CD8-positive, alpha-beta memory T cell (primary cell): ENCODE measurements at places on chromosomes 2 and 18. TPM values are rescaled to one million over a fixed set of nuclear protein-coding genes. Genes with fewer than 3 reads are reported as not detected.

- no peak for DNase-seq
Observed at GRCh38 chr2:190338453-190338852, 4.9 kb upstream of the INPP1 start.

DNA sequence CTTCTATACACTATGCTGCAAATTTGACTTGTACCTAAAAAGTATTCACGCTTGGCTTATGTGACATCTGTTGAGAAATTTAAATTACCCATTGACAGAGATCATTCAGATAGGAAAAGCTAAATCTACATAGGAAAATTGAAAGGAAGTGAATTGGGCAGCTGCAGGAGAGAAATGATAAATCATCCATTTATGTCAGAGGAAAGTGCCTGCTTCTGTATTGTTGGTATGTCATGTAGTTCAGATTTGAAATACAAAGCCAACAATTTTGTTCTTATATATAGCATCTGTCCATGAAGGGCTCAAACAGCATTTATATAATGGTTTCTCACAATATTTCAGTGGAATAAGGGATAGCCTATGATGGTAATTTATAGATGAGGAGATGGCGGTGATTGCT lies 17.6 kb downstream of the LINC00305 start:
- DNase-seq = no peak

DNA sequence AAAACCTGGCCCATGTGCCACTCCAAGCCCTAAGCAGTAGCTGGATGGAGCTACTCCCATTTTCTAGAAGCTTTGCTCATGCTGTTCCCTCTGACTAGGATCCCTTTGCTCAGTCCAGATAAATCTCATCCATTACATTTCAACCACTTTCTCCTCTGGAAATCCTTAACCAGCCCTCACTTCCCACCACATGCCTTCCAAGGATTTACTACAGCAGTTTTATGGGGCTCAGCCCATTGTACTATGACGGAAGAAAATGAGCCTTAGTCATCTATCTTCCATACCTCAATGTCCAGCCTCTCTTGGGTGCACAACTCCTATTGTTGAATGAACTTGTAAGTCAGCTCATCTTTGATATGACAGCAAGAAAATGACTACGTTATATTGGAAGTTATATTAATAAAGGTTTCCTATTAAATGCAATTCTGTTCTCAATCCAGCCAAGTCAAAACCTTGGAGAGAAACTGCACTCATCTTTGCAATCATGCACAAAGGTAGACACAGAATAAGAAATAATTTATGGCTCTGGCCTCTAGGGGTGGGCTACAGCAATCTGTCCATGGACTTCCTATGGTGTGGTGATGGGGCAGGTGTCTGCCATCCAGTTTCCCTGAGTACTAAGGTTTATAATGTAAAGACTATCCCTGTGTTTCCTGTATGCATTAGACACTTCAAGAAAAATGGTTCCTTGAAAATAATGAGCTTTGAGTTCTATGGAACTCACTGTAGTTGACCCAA lies 3.4 kb downstream of the B4GALT6 start:
- no peak for DNase-seq

DNA sequence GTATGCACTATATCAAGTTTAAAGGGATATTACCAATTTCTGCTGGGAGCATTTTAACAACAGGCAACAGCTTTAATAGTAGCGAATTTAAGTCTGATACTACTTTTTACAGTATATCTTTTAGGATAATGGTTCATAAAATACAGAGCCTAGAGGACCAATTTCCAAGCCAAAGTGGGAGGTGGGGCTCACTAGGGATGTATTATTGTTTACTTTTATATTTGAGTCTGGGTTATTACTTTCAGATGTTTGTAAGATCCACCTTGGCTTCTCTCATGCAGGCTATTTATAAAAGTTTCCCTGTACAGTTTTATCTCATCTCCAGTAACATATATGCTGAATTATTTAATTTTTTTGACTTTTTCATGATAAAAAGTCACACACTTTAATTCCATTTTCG lies 242.0 kb downstream of the CMPK2 start:
- DNase-seq = no peak

DNA sequence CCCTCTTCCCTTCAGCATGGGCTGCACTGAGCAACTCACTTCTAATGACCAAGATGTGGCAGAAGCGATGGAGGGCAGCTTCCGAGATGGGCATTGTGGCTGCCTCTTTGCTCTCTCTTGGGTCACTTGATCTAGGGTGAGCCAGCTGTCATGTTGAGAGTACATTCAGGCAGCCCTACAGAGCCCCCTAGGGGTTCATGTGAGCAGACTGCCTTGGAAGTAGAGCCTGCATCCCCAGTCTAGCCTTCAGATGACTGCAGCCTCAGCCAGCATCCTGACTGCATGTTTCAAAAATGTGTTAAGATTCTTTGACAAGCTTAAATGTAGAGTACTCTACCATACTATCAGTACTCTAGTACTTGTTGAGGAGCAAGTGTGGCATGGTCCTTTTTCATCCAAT lies 143.9 kb downstream of the NCK2 start:
- no peak for DNase-seq

- no peak for DNase-seq
Observed at GRCh38 chr18:26662996-26663395, 114.6 kb upstream of the KCTD1 start.

- DNase-seq = no peak
Observed at GRCh38 chr2:213766062-213766461, 481.8 kb downstream of the SPAG16 start.

DNA sequence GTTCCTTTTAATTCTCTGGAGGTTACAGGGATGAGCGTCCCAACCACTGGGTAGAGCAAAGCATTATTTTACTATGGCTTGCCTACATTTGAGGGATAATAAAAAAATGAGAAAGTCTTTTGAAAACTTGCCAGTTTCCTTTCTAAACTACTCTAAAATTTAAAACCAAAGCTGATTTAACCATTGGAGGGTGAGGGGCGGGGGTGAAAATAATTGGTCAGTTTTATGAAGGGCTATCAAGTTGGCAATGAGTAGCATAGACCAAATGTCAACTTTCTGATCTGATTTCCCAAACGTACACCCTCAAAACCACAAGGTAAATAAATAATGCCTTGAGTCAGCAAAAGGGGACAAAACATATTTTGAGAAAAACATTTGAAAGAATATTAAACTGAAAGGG lies 85.7 kb upstream of the STK17B start:
- no peak for DNase-seq

- DNase-seq = no peak
Observed at GRCh38 chr2:21381421-21381820, 257.7 kb downstream of the TDRD15 start.

GRCh38 chr2:41943159-41943558 lies 104.7 kb upstream of the PKDCC start:
- no peak for DNase-seq

DNA sequence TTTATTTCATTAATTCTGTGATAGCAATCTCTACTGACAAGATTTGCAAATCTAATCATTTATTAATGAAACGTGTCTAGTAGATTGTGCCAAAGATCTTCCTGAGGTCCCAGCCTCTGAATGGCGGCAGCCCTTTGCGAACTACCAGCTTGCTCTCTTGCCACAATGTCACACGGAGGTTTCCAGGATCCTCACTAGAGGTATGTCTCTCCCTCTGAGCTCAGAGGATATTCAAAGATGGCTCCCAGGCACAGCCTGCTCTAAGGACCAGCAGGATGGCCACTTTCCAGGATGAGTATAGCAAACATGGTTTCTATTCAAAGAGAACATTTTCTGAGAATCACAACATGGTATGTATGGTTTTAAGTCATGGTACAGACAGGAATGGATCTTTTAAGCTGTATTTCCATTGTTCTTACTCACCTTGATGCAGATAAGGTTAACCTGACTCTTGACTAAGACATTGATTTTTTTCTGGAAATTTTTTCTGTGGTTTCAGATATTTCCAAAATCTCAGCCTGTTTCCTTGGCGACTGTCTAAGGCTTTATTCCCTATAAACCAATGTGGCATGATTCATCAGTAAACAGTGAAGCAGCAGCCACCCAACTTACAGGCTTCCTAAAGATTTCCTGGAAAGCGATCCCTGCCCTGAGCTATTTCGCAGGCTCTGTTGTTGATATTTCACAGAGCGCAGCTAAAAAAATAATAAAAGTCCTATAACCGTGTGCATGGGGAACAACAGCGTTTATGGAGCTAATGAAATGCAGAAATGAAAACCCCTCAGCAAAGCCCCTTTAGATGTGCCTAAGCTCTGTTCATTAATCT lies 54.1 kb upstream of the KLF7 start:
- no peak for DNase-seq

GRCh38 chr2:108971661-108972566 lies 17.1 kb downstream of the EDAR start:
- DNase-seq = no peak

GRCh38 chr2:230441227-230441897 lies 25.4 kb downstream of the SP100 start:
- DNase-seq = peak; percentile 35

DNA sequence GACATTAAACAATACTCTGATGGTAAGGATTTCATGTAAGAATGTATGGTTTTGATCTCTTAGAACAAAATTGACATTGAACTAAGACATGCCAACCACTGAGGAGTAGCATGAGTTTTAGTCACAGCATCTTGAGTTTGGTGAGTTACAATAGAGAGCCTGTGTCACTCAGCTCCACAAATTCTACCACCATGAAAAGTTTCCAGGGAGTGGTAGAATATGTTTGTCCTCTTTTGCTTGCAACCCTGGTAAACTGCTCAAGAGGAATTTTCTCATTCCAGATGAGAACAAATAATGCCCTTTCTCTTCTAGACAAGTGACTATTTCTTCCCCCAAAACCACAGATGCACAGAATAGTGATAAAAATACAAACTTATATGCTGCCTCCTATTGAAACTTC lies 502.0 kb upstream of the VRK2 start:
- no peak for DNase-seq

GRCh38 chr2:218970894-218971293 lies 11.4 kb downstream of the CDK5R2 start:
- DNase-seq = no peak

GRCh38 chr18:22467760-22468553 lies 50.2 kb upstream of the CTAGE1 start:
- no peak for DNase-seq

ARHGAP28 gene
- not detected for total RNA-seq

TFCP2L1 gene
- 0.16 TPM for total RNA-seq

DSEL gene
- 0.24 TPM for total RNA-seq

EFR3B gene
- 0.20 TPM for total RNA-seq

DYNC1I2 gene
- total RNA-seq = 48.3 TPM

RGPD8 gene
- total RNA-seq = 19.3 TPM

GNLY gene
- total RNA-seq = 7.7 TPM

ST6GAL2 gene
- not detected for total RNA-seq

CGREF1 gene
- total RNA-seq = 3.5 TPM
